ENCODE measurements at places on chromosomes 16 and 17. TPM values are rescaled to one million over a fixed set of nuclear protein-coding genes. Genes with fewer than 3 reads are reported as not detected.
A peak's percentile ranks its signal among the peaks of the same experiment; 100 is the strongest.

TEDC2 gene
- total RNA-seq: 19.7 TPM

TERB1 gene
- 0.34 TPM for total RNA-seq

DNA sequence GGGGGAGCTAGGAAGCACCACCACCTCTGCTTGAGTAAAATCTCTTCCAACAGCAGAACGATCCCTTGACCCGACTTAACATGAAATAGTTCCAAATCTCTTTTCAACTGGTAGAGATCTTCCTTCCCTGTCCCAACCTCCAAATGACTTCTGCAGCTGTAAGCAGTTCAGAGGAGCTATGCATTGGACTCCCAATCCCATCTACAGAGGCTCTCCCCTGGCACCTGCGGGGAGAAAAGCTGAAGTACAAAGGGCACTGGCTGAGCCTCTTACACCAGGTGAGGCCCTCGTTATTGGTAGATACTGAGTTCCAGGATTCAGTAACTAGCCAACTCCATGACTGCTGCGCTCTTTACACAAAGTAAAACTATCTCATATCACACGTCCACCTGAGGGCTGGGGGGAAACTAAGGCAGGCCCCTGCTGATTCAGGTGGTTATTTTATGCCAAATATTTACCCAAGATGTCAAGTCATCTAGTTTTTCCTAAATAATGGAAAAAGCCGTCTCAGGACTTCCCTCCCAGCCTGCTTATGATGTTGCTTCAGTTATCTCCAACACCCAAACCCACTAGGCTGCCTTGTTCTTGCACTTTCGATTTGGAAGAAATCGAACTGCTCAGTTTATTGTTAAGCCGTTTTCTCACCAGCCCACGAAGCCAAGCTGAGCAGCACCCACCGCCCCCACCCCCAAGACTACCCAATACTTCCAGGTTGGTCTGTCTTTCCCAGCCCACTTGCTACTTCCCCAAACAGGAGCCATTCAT lies 3.2 kb downstream of the ACTG1 start:
- ATAC-seq: no peak

DNA sequence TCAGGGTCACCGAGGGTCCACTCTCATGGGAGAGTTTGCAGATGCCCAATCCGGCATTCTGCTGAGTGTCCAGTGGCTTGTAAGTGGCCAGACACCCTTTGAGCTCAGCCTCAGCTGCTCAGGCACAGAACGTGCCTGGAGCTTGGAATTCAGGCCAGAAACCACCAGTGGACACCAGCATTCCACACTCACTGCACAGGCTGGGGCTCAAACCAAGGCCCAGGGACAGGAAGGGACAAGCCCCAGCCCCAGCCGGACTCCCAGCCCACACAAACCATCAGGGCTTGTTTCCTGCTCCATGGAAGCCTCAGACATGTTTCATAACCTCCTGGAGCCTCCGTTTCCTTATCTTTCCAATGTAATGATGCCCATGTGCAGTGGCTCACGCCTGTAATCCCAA lies 5.0 kb upstream of the NPRL3 start:
- no peak for ATAC-seq

- peak; percentile 90 for ATAC-seq
Observed at GRCh38 chr16:17070882-17071592, 399.7 kb downstream of the XYLT1 start.

All from activated T-helper 17 cell treated with anti-CD3 and anti-CD28 coated beads, Interleukin-2, amount 50 U/mL, for 72 hours (primary cell).